ENCODE measurements at places on chromosomes 2 and 18. TPM values are rescaled to one million over a fixed set of nuclear protein-coding genes. Genes with fewer than 3 reads are reported as not detected.

Gene KLHL41
- total RNA-seq, result 0.13 TPM

Gene SH3RF3
- 3.1 TPM for total RNA-seq

Gene COL3A1
- 22.5 TPM for total RNA-seq

Gene TNFRSF11A
- 4.4 TPM for total RNA-seq

Gene TP53I3
- 46.4 TPM for total RNA-seq

Gene ARHGAP15
- not detected for total RNA-seq

Gene CTAGE1
- not detected for total RNA-seq

Gene BOLL
- total RNA-seq, result not detected

Gene BCL2L11
- total RNA-seq, result 6.0 TPM

Gene MOGAT1
- not detected for total RNA-seq

Gene PRSS56
- total RNA-seq, result not detected

Gene GIGYF2
- 28.8 TPM for total RNA-seq

Gene RBKS
- total RNA-seq, result 1.2 TPM

Gene GYPC
- 275 TPM for total RNA-seq

Gene AFF3
- 0.19 TPM for total RNA-seq

Gene LANCL1
- total RNA-seq, result 17.0 TPM

Gene SAG
- total RNA-seq, result not detected

Gene OTX1
- total RNA-seq, result not detected

Gene NCKAP1
- total RNA-seq, result 61.8 TPM

Gene IL36G
- total RNA-seq, result not detected

Gene ALPI
- not detected for total RNA-seq

Gene MAB21L4
- total RNA-seq, result not detected

Gene PCARE
- not detected for total RNA-seq

Gene PLB1
- under 0.01 TPM for total RNA-seq

Gene RANBP2
- total RNA-seq, result 44.2 TPM

Gene SULT1C2
- not detected for total RNA-seq

Gene SH3BP4
- 24.6 TPM for total RNA-seq

Gene TRABD2A
- 0.38 TPM for total RNA-seq

Gene ASB3
- total RNA-seq, result 30.3 TPM

Measured in bladder microvascular endothelial cell (primary cell).